Ovary (tissue), 10 donors: ENCODE measurements at places on chromosomes 3 and 15. TPM values are rescaled to one million over a fixed set of nuclear protein-coding genes. Genes with fewer than 3 reads are reported as not detected.

The TRPM1 gene
- total RNA-seq, result not detected

The KBTBD13 gene
- total RNA-seq, result 0.08 TPM

- no peaks in the 10 kb centered on the region for H3K36me3 ChIP-seq
- DNase-seq, result no peak
- no peaks in the 10 kb centered on the region for H3K4me1 ChIP-seq
- no peak overlapping the region for H3K27ac ChIP-seq
Observed at GRCh38 chr3:76933245-76933644, 106.7 kb upstream of the ROBO2 start.

GRCh38 chr3:171018156-171018935, 8.2 kb downstream of the SLC2A2 start:
- no peaks in the 10 kb centered on the region for H3K27me3 ChIP-seq
- H3K4me1 ChIP-seq, result no peaks in the 10 kb centered on the region
- no peak overlapping the region for H3K27ac ChIP-seq

DNA sequence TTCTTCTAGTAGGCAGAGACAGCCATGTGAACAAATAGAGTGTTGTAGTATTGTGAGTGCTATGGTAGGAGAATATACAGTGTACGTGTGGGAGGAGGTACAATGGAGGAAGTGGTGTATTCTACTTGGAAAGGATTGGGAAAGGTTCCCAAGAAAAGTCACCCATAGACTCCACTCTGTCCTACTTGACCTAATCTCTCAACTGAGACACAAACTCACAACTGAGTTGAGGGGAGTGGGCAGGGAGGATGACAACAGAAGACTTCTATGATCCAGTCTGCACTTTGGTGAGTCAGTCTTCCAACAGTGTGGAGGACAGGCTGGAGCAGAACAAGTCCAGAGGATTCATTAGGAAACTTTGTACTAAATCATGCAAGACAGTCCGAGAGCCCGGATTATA, 28.8 kb upstream of the AQP9 start:
- DNase-seq, result no peak
- no peak overlapping the region for H3K4me3 ChIP-seq
- no peaks in the 10 kb centered on the region for H3K36me3 ChIP-seq
- no peaks in the 10 kb centered on the region for H3K27me3 ChIP-seq
- no peaks in the 10 kb centered on the region for H3K4me1 ChIP-seq

GRCh38 chr3:81382470-81382869, 379.0 kb downstream of the GBE1 start:
- H3K4me1 ChIP-seq, result no peaks in the 10 kb centered on the region
- no peak overlapping the region for H3K27ac ChIP-seq
- H3K4me3 ChIP-seq, result no peak overlapping the region
- H3K27me3 ChIP-seq, result no peaks in the 10 kb centered on the region
- H3K36me3 ChIP-seq, result no peaks in the 10 kb centered on the region
- no peak for DNase-seq

DNA sequence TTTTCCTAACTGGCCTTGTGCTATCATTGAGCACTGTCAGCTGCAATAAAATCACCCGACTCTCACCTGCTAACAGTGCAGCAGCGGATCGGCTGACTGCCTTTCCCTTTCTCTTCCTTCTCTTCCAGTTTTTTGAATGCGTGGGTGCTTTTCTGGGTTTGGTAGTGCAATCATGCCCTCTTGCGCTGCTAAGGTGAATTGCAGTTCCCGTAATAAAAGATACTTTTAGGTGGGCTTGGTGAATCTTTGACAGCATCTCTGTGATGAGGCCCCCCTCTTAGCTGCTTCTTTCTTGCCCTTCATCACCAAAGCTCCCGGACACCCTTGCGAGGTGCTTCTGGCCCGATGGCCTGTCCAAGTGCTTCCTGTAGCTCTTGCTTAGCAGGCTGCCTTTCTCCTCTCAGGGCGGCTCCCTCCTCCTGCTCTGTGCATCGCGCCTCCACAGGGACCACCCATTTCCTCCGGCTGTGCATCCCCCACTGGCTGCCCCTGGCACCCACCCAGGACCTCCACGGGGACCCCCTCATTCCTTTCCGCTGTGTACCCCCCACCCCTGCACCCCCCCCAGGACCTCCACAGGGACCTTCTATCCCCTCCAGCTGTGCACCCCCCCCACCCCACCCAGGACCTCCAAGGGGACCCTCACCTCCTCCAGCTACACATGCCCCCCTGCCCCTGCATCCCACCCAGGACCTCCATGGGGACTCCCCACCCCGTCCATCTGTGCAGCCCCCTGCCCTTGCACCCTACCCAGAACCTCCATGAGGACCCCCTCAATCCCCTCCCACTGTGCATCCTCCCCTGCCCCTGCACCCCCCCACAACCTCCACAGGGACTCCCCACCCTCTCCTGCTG, 50.8 kb upstream of the RPL32 start:
- no peaks in the 10 kb centered on the region for H3K27me3 ChIP-seq
- no peaks in the 10 kb centered on the region for H3K4me1 ChIP-seq
- H3K4me3 ChIP-seq, result no peak overlapping the region
- H3K36me3 ChIP-seq, result no peaks in the 10 kb centered on the region
- no peak overlapping the region for H3K27ac ChIP-seq

GRCh38 chr3:54345847-54346375, 223.6 kb downstream of the CACNA2D3 start:
- H3K27ac ChIP-seq, result no peak overlapping the region
- DNase-seq, result no peak
- no peaks in the 10 kb centered on the region for H3K36me3 ChIP-seq
- H3K27me3 ChIP-seq, result no peaks in the 10 kb centered on the region
- H3K4me3 ChIP-seq, result no peak overlapping the region

GRCh38 chr3:196463478-196463756, 31.2 kb upstream of the UBXN7 start:
- H3K4me3 ChIP-seq, result no peak overlapping the region
- H3K36me3 ChIP-seq, result no peaks in the 10 kb centered on the region
- DNase-seq, result no peak
- no peaks in the 10 kb centered on the region for H3K4me1 ChIP-seq
- no peak overlapping the region for H3K27ac ChIP-seq

DNA sequence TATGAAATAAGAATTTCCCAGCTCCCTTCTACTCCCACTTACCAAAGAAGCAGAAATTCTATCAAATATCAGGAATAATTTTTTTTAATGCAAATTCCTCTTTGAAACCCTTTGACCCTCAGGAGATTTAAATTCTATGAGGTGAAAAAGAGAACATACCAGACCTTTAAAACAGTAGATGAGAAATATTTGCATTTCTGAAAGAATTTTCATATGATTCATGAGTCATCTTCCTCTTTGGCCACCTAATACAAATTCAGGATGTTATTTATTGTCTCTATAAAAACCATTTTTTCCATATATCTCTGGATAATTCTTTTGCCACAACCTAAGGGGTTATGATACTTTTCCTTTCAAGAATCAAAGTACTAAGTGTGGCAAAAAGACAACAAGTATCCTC, 67.3 kb upstream of the ST3GAL6 start:
- no peaks in the 10 kb centered on the region for H3K36me3 ChIP-seq
- H3K27me3 ChIP-seq, result no peaks in the 10 kb centered on the region
- no peak overlapping the region for H3K27ac ChIP-seq
- H3K4me1 ChIP-seq, result no peaks in the 10 kb centered on the region

DNA sequence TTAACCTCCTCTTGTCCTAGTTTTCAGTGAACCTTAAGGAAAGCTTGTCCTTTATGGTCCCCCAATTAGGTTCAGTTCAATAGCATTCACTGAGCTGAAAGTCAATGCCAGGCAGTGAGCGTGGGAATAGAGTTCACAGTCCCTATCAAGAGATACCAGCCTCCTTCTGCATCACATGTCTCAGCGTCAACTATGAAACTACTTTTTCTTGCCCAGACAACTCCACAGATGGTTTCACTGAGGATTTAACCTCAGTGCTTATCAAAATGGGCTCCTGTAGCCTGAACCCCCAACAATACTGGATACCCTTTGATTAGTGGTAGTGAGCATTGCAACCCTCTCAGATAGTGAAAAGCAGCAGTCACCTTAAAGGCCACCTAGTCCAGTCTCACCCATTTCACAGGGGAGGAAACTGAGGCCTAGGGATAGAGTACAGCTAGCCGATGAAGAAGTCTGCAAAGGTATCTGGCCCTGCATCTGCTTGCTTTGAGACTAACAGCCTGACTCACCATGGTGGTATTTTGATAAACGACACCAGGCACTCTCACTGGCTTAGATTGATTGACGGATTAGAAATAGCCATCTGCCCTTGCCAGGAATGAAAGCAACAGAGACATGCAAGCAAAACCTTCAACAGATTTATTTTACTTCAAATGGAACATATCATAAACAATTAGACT, 1.6 kb upstream of the UBA3 start:
- no peak overlapping the region for H3K27ac ChIP-seq
- no peaks in the 10 kb centered on the region for H3K27me3 ChIP-seq
- peaks cover 13% of the 10 kb centered on the region for H3K4me1 ChIP-seq
- DNase-seq, result no peak
- H3K4me3 ChIP-seq, result no peak overlapping the region

DNA sequence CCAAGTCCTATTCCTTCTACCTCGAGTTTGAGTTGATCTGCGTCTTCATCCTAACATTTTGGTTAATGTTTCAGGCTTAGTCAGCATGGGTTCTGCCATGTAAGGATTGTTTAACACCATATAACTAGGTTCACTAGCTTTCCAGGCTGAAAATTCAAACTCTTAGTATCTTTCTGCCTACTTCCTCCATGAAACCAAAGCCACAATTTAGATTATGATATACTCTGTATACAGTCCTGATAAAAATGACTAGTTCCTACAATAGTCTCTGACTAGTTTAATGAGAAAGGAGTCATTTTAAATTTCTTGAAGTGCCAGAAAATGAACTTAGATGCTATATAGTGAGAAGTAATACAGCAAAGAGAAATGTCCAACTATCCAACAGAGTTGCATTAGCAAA, 6.6 kb upstream of the BTLA start:
- no peak overlapping the region for H3K27ac ChIP-seq
- no peaks in the 10 kb centered on the region for H3K27me3 ChIP-seq
- no peak for DNase-seq
- H3K4me3 ChIP-seq, result no peak overlapping the region
